Nephron progenitor cell (in vitro differentiated cells): ENCODE measurements at places on chromosomes 5 and 9.

GRCh38 chr5:45093377-45093776, 284.6 kb downstream of the MRPS30 start:
- DNase-seq, result no peak
- H3K4me3 ChIP-seq, result no peak overlapping the region
- H3K4me1 ChIP-seq, result no peaks in the 10 kb centered on the region
- H3K36me3 ChIP-seq, result no peaks in the 10 kb centered on the region
- H3K27ac ChIP-seq, result no peak overlapping the region
- peaks cover 3% of the 10 kb centered on the region for H3K27me3 ChIP-seq

GRCh38 chr9:36559036-36559695, 13.5 kb upstream of the MELK start:
- H3K27ac ChIP-seq, result no peak overlapping the region
- H3K27me3 ChIP-seq, result no peaks in the 10 kb centered on the region
- no peaks in the 10 kb centered on the region for H3K36me3 ChIP-seq
- peaks cover 4% of the 10 kb centered on the region for H3K4me1 ChIP-seq
- DNase-seq, result no peak

GRCh38 chr5:132261881-132262845, 4.7 kb downstream of the PDLIM4 start:
- peaks cover 15% of the 10 kb centered on the region for H3K36me3 ChIP-seq
- no peak overlapping the region for H3K27ac ChIP-seq
- no peak overlapping the region for H3K4me3 ChIP-seq
- peaks cover 73% of the 10 kb centered on the region for H3K4me1 ChIP-seq

GRCh38 chr5:87015901-87016300, 251.8 kb upstream of the RASA1 start:
- no peak overlapping the region for H3K4me3 ChIP-seq
- H3K27me3 ChIP-seq, result peaks cover 5% of the 10 kb centered on the region
- no peaks in the 10 kb centered on the region for H3K36me3 ChIP-seq
- H3K4me1 ChIP-seq, result peaks cover 15% of the 10 kb centered on the region
- no peak overlapping the region for H3K27ac ChIP-seq

- H3K4me1 ChIP-seq, result peaks cover 33% of the 10 kb centered on the region
- DNase-seq, result no peak
- peak overlapping the region; percentile 86 for H3K4me3 ChIP-seq
- H3K27ac ChIP-seq, result peak overlapping the region; percentile 80
- peaks cover 9% of the 10 kb centered on the region for H3K36me3 ChIP-seq
- peaks cover 32% of the 10 kb centered on the region for H3K27me3 ChIP-seq
Observed at GRCh38 chr9:503326-503725, 288.7 kb downstream of the DOCK8 start.

- peaks cover 9% of the 10 kb centered on the region for H3K27me3 ChIP-seq
- H3K36me3 ChIP-seq, result no peaks in the 10 kb centered on the region
- H3K4me1 ChIP-seq, result peaks cover 4% of the 10 kb centered on the region
- no peak for DNase-seq
- no peak overlapping the region for H3K27ac ChIP-seq
Observed at GRCh38 chr5:32545102-32545800, 40.1 kb upstream of the SUB1 start.
